ENCODE measurements at places on chromosomes 16 and 17.

DNA sequence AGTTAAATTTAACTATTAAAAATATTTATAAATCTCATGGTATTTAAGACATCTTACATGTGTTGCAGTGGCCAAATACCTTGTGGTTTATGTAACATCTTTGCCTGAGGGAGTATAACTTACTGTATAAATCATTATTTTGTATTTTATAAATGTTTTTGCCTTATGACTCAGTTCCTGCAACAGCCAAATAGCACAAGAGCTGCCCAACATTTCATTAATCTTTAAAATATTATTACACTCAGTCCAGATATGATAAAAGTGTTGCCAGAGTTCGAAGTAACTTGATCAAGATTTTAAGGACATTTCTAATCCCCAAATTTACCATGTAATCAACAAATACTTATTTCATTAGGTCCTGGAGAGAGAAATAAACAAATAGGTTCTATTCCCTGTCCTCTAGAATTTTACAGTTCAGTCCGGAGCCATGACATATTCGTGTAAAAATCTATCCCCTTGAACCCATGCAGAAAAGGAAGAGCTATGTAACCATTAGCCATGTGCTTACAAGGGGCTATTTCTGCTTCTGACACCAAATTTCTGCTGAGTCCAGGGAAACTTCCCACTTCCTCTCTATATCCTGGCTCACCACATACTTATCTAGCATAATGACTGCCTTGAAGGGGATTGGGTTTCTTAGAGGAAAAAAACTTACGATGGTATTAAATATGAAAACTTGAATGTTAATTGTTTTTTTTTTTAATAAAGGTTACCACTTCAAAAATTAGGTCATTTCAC is 44.0 kb downstream of the IRX6 start:
- no peak for DNase-seq

- DNase-seq = peak; percentile 67
These were observed 985 bp upstream of the SLFN12 start for GRCh38 chr17:35433075-35433894.

DNA sequence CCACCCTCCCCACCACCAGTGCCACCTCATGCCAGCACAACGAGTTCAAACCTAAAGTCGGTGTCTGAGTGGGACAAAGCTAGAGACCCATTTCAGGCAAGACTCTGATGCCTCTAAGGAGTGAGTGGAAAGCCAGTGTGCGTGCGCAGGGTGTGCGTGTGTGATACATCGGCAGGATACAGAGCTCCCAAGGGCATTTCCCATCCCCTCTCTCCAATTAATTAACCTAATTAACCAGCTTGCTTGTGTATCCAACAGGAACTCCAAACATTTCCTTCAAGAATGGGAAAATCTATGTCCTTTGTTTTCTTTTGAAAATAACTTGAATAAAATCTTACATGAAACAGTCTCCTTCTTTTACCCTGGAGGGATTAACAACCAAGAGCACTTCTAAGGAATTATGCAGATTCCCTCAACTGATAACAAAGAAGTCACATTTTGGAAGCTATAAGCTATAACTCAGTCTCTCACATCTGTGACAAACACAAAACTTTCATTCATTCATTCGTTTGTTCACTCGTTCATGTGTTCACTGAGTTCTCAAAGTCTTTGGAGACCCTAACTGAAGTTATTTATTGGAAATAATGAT is 9.9 kb downstream of the ATPAF2 start:
- DNase-seq = no peak

DNA sequence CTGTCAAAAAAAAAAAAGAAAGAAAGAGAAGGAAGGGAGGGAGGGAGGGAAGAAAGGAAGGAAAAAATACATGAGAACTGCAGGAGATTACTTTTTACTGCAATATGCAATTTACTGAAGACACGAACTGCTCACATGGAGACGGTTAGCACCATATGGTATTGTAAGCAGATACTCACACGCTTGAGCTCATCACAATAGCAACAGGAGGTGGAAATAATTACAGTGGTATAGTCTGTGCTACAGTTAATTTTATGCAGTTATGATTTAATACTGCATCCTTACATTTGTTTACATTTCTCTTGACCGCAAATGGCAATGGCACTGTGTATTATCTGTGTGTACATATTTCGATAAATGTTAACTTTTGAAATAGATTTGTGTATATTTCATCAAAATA is 21.4 kb upstream of the SLC46A1 start:
- no peak for DNase-seq

- no peak for DNase-seq
These were observed 11.3 kb upstream of the CHST6 start for GRCh38 chr16:75506574-75506973.

- no peak for DNase-seq
These were observed 504.7 kb upstream of the RBFOX1 start for GRCh38 chr16:6827931-6828330.

- no peak for DNase-seq
These were observed 179.4 kb upstream of the SDK2 start for GRCh38 chr17:73823684-73824083.

GRCh38 chr17:56424005-56424404 is 169.5 kb upstream of the NOG start:
- no peak for DNase-seq

DNA sequence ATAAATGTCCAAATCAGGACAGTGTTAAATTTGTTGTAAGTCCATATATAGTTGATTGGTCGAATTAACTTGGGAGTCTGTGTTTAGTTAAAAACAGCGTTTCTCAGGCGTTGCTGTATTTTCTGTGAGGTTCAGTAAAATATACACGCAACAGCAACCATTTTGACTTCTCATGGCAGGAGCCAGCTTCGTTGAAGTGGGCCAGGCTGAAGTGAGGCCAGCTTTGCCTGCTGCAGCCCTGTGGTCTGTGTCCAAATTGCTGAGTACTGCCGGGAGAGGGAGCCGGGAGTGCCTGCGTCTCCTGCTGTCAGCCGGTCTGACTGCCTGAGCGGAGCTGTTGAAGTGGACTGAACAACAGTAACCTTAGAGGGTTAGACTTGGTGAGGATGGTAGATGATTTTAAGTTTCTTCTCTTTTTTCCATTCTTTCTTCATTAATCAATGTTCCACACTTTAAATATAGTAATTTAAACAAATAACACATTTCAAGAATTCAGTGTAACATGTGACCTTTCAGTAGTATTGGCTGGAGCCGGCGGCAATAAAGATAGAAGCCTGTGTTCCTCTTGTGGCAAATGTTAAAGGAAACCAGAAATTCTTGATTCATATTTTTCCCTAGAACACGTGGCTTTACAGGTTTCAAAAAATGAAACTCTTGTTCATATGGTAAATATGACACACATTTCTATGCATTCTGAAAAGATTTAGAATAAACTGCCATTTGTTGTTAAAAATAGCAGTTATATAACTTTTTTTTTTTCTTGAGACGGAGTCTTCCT is 37.0 kb upstream of the ZNF750 start:
- no peak for DNase-seq

All from stimulated activated naive CD8-positive, alpha-beta T cell treated with anti-CD3 and anti-CD28 coated beads, Interleukin-15, Interleukin-2, amounts not matched to agents 100 U/mL and 50 U/mL, for 24 hours (primary cell).